ENCODE measurements at places on chromosomes 12 and 14.

DNA sequence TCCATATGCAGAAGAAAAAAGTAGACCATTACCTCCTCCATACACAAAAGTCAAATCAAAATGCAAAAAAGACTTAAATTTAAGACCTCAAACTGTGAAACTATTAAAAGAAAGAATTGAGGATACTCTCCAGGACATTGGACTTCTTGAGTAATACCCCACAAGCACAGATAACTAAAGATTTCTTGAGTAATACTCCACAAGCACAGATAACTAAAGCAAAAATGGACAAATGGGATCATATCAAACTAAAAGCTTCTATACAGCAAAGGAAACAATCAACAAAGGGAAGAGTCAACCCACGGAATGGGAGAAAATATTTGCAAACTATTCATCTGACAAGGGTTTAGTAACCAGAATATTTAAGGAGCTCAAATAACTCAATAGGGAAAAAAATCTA, 427.9 kb downstream of the CCDC91 start:
- no peak for DNase-seq

- DNase-seq = peak; percentile 60
Observed at GRCh38 chr12:132818562-132818961, 10.1 kb downstream of the GOLGA3 start.

GRCh38 chr12:49088150-49088931, 6.3 kb downstream of the DHH start:
- DNase-seq = peak; percentile 91

DNA sequence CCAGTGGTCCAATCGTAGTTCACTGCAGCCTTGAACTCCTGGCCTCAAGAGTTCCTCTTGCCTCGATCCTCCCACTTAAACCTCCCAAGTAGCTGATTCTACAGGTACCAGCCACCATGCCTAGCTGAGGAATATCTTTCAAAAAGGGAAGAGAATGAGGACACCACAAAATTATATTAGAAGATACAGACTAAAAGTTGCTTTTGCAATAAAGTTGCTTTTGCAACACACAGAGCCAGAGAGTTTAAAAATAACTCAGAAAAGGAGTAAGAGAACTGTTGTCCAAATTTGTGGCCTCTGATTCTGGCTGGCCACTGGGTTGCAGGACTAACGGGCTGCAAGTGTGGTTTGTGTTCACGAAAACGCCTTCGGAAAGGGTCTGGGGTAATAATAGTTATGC, 19.8 kb downstream of the TMEM253 start:
- no peak for DNase-seq

DNA sequence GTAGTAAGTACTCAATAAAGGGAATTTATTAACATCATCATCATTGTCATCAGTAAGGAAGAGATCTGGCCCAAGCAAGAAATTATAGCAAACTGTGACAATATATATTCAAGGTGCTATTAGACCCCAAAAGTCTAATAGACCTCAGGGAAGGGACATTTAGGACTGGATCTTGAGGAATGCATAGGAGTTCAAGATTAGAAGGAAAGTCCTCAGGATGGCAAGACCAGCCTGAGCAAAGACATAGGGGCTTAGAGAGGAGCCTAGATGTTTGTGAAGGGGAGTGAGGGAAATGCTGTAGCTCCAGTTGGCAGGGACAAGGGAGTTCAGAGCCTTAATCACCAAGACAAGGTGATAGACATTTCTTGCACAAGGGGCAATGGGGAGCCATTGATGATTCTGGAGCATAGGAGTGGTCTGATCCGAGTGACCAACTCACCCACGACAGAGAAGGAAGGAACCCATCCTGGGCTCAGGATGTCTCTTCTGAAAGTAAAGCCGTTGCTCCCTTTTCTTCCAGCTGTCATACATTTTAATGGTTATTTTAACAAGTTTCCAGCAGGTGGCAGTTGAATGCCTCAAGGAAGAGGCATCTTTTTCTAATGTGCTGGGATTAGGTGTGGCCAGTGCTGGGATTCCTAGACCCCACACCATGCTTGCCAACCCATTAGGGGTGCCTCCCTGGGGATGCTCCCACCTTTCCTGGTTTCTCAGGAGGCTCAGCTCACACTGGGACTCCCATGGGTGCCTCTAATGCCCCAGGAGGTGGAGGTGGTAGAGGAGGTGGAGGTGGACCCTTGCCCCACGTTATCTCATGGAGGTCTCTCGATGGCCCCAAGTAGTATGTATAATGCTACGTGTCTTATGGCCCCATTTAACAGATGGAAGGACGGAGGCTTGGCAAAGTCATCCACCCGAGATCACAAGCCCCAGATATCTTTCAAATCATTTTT, 37.8 kb downstream of the PHETA1 start:
- peak; percentile 46 for DNase-seq

- DNase-seq = peak; percentile 73
Observed at GRCh38 chr12:666766-667308, 3.6 kb upstream of the NINJ2 start.

GRCh38 chr12:32585680-32586079, 93.4 kb upstream of the DNM1L start:
- DNase-seq = no peak

DNA sequence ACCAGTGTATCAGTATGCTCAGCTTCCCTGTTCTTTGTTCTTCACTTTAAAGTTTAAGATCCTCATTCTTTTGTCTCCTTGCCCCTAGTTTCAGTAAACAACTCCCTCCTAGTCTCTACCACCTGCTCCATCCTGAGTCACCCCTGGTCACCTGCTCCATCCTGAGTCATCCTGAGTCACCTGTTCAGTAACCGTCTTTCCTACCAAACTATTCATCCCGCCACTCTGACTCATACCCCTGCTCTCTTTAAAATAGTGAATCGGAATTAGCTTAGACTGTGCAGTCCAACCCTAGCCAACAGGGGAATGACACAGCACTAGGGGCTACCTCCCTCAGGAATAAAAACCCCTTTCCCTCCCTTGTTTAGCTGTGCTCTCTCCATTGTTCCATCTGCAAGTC, 888.1 kb upstream of the MDGA2 start:
- no peak for DNase-seq

DNA sequence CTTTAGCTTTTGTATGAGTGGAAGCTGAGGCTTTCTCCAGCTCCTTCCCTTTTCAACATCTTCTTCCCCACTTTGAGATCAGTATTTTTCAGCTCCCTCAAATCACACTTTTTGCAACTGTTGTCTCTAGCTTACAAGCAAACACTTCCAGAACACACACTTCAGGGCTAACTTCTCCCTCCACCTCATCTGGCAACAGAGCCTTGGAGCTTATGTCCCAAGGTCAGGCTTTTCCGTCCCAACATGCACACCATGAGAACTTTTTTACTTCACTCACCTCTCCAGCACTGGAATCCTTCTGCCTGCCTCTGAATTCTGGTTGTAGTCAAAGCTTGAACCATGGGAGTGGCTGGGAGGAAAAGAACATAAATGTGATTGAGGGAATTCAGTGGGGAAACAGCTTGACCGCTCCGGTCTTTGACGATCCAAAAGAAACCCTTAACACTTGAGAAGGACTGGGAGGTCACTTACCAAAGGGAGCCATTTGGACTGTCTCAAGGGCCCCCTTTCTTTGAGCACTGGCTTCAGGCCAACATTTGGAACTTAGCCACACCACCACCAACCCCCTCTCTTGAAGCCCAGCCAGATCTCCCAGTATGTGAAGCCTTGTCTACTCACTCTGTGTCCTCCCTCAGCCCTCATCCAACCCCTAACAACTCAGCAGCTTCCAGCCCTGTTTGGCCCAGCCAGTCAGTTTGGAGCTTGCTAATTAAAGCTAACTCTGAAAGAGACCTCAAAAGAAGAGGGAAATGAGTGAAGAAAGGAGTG, 3.9 kb upstream of the BLOC1S1 start:
- no peak for DNase-seq

DNA sequence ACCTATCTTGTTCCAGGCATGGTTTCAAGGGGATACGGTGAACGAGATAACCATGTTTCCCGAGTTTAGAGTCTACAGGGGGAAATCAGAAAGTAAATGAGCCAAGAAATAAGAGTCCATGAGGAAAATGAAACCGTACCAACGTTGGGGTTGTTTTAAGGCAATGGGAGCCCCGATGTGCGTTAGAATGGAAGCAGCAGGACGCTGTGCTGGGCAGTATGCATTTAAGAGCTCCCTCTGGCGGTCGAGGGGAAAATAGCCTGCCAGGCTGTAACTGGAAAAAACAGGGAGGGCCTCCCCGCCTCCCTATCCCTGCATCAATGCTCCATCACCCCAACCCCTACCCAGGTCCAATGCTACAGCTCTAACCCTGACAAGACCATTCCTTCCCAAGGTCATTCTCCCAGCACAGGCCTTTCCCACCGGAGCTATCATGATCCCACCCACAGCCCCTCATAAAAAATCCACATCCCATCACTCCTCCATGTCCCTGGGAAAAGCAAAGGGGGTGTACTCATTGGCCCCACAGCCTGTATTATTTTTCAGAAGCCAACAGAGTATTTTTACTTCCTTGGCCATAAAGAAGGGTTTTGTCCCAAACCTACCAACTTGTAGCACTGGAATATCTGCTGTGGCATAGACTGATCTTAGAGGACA, 226.3 kb upstream of the NOS1 start:
- DNase-seq = no peak

- no peak for DNase-seq
Observed at GRCh38 chr12:121953695-121954094, 35.3 kb downstream of the CFAP251 start.

GRCh38 chr12:47222520-47223030, 142.8 kb upstream of the AMIGO2 start:
- no peak for DNase-seq

GRCh38 chr14:92385561-92385960, 62.6 kb downstream of the SLC24A4 start:
- no peak for DNase-seq

- DNase-seq = no peak
Observed at GRCh38 chr14:61399365-61399764, 78.0 kb downstream of the PRKCH start.

DNA sequence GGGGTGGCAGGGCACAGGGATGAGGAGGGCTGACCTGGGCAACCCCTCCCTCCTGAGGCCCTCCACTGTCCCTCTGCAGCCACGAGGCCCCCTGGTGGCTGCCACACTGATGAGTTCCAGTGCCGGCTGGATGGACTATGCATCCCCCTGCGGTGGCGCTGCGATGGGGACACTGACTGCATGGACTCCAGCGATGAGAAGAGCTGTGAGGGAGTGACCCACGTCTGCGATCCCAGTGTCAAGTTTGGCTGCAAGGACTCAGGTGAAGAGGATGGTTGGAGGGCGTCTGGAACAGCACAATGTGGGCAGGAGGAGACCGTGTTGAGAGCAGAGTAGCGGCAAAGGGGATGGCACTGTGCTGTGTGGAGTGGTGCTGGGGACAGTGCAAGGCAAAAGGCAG, 25.7 kb upstream of the LRP1-AS start:
- no peak for DNase-seq

GRCh38 chr14:46985529-46986380, 334.2 kb upstream of the RPL10L start:
- DNase-seq = no peak

DNA sequence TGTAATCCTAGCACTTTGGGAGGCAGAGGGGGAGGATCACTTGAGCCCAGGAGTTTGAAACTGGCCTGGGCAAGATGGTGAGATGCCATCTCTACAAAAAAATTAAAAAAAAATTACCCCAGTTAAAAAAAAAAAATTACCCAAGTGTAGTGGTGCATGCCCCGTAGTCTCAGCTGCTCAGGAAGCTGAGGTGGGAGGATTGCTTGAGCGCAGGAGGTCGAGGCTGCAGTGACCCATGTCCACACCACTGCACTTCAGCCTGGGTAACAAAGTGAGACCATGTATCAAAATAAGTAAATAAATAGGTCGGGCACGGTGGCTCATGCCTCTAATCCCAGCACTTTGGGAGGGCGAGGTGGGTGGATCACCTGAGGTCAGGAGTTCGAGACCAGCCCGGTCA, 128.8 kb downstream of the VRK1 start:
- DNase-seq = no peak

DNA sequence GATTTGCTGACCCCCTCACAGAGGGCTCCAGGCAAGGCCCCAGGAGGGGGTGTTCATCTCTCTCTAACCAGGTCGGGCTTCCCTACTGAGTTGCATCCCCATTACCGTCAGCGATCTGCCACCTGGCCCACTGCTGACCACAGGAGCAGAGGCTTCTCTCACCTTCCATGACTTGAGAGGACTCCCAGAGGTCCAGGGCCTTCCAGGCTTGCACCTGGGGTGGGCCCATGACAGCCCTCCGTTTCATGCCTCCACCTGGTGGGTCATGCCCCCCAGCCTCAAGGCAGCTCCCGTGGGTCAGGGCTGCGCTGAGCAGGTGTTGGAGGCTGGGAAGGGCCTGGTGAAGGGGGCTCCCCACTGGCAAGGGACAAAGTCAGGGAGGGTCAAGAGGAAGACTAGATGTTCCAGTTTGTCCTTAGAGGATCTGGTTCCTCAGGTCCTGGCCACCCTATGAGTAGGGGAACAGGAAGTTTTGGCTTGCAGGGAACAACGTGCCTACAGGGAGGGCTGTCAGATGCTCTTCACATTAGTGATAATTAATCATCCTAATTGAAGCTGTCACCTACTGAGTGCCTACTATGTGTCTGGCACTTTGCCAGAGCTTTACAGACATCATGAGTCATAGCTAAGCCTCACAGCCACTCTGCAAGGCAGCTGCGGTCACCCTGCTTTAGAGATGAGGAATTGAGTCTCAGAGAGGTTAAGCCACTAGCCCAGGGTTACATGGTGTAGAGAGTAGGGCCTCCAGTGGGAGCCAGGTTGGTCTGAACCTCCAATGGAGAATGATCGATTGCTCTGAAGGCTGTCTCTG, 13.8 kb downstream of the NFKBIA start:
- peak; percentile 45 for DNase-seq

DNA sequence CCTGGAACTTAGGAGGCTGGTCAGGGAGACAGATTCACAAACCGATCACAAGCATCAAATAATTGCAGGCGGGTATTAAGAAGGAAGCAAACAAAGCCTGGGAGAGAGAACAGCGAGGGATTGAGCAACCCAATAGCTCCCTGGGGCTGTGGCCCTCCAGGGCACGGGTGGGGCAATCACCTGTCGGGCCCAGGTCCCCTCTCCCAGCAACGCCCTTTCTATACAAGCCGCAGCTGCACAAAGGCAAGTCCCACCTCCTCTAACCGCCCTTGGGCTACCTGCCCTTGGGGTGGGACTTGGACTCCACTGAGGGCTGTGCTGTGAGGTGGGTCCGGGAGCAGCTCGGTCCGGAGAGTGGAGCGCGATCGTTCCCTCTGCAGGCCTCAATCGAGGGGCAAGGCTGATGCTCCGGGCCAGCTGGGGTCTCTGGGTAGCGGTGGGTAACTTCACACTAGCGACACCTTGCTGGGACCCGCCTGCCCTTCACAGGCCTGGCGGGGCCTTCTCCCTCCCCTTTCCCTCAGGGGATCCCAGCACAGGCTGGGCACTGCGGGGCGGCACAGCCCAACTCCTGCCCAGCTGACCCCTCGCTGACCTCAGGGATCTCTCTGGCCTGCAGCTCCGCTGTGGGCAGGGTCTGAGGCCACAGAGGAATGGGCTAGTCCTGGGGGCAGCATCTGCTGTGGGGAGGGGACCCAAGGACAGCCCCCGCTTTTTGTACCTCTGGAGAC, 8.0 kb downstream of the PHB2 start:
- no peak for DNase-seq

- peak; percentile 80 for DNase-seq
Observed at GRCh38 chr12:49705479-49706134, 1.6 kb downstream of the FMNL3 start.

Data from fibroblast of mammary gland (primary cell).